ENCODE measurements at places on chromosomes 1 and 21.

DNA sequence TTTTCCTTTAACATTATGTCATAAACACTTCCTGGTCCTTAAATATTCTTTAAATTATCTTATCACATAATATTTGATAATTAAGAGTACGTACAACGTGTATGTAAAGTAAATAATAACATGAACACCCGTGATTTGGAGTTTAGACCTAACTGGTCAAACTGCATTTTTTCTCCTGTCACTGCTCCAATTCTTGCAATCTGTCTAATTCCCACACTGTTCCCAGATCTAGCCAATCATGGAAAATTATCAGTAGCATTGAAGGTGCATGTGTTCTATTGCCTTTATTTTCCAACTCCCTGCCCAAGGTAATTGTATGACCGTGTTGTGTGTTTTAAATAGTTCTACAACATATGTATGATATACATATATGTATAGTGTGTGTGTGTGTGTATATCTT lies 2.1 kb upstream of the PM20D1 start:
- no peak for DNase-seq

DNA sequence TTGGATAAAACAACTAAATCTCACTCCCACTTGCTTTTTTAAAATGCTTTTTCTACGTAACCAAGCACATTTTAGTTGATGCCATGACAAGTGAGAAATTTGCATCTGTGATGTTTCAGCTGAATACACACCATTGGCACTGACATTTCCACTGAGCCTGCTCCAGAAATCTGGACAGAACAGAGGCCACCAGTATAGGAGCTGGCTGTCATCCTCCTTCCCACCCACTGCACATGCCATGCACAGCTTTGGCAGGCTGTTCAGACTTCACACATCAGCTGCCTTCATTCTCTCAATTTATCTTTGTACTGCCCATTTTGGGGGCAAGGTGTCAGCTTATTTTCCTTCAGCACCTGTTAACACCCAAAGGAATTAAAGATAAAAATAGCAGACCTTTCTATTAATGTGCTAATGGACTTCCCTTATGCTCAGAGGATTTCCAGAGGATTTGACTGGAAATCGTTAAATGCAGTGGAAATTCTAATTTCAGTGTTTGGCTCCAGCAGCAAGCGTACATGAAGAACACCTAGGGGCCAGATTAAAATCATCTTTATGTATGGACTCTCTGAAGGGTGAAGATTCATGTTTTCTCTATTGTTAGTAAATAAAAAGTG lies 12.9 kb upstream of the PODN start:
- DNase-seq: peak; percentile 43

DNA sequence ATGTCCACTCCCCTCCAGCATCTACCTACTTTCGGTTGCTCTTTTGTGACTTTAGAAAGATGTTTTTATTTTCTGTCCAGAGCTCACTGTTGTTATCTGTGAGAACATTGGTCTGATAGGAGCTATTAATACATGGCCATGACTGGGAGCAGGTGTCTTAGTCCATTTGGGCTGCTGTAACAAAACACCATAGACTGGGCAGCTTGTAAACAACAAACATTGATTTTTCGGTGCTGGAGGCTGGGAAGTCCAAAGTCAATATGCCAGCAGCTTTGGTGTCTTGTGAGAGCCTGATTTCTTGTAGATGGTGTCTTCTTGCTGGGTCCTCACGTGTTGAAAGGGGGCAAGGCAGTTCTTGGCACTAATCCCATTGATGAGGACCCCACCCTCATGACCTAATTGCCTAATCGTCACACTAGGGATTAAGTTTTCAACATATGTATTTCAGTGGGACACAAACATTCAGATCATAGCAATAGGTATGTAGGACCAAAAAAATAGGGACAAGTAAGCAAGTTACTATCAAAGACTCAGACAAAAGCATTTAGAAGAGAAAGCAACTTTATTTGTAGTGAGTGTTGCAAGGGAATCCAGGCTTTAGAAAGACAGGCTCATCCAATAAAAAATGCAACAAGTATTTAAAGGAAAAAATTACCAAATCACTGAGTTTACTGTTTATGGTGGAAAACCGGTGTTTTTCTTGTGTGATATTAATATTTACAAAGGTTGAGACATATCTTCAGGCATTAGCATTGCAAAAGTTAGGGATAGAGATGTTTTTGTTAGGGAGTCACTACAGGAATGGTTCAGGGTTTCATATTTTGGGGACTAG lies 55.2 kb upstream of the WDR26 start:
- DNase-seq: no peak

GRCh38 chr1:229148743-229149142 lies 122.2 kb upstream of the RAB4A start:
- DNase-seq: no peak

- DNase-seq: no peak
Observed at GRCh38 chr1:156794506-156795373, 21.9 kb downstream of the SH2D2A start.

- no peak for DNase-seq
Observed at GRCh38 chr1:211910913-211911485, 80.4 kb upstream of the LPGAT1 start.

GRCh38 chr21:29961291-29962027 lies 21.7 kb upstream of the GRIK1 start:
- no peak for DNase-seq

GRCh38 chr1:117143871-117144270 lies 22.3 kb upstream of the TRIM45 start:
- DNase-seq: peak; percentile 23

DNA sequence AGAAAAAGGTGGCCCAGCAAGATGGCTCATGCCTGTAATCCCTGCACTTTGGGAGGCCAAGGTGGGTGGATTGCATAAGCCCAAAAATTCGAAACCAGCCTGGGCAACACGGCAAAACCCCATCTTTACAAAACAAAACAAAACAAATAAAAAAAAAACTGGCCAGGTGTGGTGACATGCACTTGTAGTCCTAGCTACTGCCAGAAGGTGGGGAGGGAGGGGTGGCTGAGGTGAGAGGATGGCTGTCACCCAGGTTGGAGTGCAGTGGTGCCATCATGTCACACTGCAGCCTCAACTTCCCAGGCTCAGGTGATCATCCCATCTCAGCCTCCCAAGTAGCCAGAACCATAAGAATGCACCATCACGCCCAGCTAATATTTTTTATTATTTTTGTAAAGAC lies 22.8 kb downstream of the RERE start:
- no peak for DNase-seq

- peak; percentile 40 for DNase-seq
Observed at GRCh38 chr1:176602388-176603004, 139.5 kb downstream of the PAPPA2 start.

GRCh38 chr1:154460695-154461260 lies 41.2 kb upstream of the TDRD10 start:
- DNase-seq: no peak

- no peak for DNase-seq
Observed at GRCh38 chr21:16179773-16180172, 450.0 kb downstream of the USP25 start.

DNA sequence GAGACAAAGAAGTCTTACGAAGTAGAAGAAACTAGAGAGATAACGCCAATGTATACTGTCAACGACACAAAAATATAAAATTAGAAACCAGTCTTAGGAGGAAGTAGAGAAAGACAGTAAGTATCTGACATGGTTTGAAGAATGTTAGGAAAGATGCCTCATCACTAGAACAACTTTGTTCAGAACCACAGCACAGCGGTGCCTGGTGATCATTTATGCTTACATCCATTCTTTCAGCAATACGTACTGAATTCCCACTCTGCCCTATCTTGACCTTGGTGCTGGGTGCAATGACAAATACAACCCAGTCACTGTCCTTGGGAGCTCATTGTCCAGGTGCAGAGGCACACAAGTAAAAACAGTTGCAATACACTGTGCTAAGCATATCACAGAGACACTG lies 104.4 kb downstream of the TM2D1 start:
- DNase-seq: no peak

GRCh38 chr1:183901748-183902330 lies 96.9 kb downstream of the RGL1 start:
- DNase-seq: no peak

DNA sequence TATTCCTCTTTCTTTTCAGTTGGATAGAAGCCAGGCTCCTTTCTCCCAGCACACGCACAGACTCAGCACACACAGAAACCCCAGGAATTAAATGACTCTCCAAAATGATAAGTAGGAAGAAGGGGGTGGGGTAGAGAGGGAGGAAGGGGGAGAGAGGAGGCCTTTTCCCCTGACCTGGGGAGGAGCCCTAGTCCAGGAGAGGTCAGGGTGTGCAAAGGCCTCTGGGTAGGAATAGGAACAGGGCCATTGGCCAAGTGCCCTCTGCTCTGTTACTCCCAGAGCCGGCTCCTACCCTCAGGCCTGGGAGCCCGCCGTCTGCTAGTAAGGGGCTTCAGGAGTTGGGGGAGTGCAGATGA lies 35.6 kb upstream of the PUM1 start:
- no peak for DNase-seq

- DNase-seq: no peak
Observed at GRCh38 chr1:53446051-53446450, 13.1 kb upstream of the DMRTB1 start.

DNA sequence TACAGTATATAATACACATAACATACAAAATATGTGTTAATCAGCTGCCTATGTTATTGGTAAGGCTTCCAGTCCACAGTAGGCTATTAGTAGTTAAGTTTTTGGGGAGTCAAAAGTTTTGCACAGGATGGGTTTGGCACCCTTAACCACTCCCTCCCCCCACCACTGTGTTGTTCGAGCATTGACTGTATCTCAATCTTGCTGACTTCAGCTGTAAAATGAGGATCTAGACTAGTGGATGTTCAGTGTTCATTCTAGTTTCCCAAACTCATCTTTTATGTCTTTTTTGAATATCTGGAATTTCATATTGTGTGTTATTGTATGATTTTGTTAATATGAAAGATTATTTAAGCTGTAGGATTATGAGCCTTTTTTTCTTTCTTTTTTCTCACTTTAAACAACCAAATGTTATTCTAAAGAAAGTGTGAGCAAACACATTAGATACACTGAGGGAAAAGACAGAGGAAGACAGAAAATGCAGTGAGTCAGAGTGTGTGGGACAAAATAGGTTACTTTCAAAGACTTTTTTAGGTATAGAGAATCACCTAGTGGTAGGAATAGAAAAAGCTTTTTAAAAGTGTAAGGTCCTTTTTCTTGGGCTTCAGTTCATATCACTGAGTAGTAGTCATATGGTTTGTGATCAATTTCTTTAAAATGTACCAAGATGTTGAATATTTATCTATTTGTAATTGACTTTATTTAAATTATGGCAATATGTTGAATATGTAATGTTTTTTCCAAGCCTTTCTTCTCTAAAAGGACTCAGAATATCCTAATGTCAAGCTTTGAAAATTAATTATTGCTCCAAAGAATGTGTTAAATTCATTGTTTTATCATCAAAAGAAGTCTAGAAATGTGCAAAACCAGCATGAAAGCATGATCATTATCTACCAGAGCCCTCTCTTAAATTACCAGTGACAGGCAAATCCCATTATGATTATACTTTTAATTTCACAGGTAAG lies 17.9 kb upstream of the CENPF start:
- DNase-seq: peak; percentile 78

- no peak for DNase-seq
Observed at GRCh38 chr1:26055041-26055440, 9.1 kb upstream of the SLC30A2 start.

GRCh38 chr1:155979597-155980343 lies 1.4 kb upstream of the ARHGEF2 start:
- no peak for DNase-seq

GRCh38 chr1:38334930-38335592 lies 288.5 kb upstream of the POU3F1 start:
- DNase-seq: peak; percentile 21

DNA sequence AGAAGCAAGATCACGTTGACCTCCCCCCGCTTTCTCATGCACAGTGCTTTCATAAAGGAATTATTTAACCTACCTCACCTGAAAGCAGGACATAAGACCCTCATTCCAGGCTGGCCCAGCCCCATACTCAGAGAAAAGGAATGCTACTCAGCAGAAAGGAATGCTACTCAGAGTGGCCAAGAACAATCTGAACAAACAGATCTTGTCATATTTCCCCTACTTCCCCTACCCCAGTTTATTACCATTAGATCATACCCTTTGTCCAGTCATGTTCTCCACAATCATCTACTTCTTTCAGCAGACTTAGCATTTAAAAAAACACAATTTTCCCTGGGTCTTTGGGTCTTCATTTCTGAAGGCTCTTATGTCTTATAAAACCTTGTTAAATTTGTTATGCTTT lies 89.8 kb downstream of the SLC16A1 start:
- no peak for DNase-seq

DNA sequence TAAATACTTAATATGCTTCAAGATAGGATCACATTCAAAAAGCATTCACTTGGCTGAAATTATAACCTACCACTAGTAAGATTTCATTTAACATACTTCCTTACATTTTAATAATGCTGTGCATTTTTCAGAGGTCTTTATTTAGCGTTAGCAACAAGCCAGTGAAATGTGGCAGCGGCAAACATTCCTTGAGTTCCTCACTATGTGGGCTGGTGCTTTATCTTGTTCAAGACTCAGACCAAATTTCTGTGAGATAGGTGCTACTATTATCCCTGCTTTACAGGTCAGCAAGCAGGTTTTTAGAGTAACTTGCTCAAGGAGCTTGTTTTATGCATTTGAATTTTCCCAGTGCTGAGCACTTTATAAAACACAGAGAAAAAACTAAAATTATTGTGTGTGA lies 132.7 kb downstream of the PLPPR4 start:
- no peak for DNase-seq

DNA sequence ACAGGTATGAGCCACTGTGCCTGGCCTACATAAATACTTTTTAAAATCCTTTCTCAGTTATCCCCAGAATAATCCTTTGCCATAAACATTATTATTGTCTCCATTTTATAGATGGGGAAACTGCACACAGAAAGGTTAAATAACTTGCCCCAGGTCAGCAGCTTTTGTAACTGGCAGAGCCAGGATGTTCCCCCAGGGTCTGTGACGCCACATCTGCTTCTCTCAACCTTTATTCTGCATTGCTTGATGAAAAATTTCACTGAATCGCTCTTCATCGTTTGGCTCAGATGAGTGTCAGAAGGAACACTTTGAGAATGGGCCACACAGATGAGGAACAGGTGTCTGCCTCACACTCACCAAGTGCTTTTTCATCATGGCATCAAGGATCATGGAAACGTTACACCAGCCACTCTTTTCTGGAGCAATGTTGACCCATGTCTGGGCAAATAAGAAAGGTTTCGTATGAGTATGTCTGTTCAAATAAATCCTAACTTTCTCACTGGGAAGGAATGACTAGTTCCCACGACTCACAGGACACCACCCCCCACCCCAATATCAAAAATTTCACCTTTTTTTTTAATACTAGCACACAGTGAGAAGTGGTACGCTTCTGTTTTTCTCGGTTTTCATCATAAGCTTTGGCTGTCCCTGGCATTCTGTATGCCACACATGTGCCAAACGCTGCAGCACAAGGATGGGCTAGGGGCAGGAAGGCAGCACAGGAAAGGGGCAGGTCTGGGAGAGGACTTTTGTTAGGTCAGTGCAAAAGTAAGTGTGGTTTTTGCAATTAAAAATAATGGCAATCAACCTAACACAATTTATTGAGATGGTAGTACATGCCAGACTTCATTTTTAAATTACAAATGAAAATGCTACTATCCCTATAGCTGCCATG lies 9.0 kb upstream of the PTGFRN start:
- no peak for DNase-seq
